ENCODE measurements at places on chromosomes 2 and 18.
A peak's percentile ranks its signal among the peaks of the same experiment; 100 is the strongest.

GRCh38 chr2:144703852-144704708, 184.2 kb upstream of the ZEB2 start:
- DNase-seq = peak; percentile 99

- no peak for DNase-seq
Observed at GRCh38 chr18:79413426-79413825, 17.7 kb downstream of the NFATC1 start.

DNA sequence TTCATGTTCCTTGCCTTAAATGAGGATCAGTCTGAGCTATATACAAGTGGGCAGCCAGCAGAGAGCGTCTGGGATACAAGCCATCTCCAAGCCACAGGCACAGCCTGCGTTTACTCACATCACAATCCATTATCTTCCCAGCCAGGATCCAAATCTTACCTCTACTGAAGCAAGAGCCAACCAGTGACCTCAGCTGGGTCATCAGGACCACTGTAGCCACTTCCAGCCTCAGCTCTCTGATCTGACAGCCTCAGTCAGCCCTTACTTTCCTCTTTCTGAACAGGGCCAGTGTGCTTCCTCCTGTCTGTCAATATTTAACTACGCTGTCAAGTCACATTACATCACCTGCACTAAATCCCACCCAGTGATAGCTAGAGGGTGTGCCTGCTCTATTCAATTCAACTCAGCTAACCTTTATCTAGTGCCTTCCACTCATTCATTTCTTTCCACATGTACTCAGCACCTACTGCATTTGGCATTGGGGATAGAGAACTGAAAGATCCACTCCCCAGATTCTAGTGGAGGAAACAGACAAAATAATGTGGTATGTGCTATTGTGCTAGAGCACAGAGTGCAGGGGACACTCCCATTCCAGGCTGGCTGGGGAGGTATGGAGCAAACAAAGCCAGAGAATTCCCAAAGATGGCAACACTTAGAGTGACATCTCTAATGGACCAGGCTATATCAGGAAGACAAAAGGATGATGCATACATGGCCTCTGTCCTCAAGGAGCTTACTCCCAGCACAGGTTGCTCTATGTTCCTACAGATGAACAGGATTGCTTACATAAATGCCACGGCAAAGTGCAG, 146.5 kb downstream of the NCKAP5 start:
- DNase-seq = no peak

DNA sequence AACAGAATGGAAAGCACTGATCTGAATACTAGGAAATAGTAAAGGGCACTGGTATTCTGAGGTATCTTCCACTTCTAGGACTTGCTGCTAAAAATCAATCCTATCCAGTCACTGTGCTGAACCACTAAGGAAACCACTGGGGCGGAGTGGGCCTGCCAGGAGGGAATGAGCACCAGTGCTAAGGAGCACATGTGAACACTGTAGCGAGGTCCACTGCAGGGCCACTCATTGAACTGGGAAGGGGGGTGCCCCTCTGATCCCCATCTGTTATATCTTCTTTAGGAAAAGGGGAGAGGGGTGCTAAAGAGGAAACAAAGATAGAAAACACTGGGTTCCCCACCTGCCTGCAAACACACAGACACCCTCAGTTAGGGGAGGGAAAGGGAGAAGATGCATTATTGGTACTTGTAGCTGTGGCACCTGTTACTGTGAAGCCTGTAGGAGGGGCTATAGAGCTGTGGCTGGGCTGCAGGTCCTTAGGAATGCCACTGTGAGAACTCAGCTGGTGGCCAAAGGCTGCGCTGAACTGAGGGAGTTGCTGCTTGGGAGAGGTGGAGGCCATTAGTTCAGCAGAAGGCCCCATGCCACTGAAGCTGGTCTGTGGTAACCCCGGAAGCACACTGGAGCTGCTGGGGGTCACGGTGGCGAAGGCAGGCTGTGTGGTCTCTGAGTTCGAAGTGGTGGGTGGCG, 81.8 kb downstream of the INO80D start:
- peak; percentile 35 for DNase-seq

- no peak for DNase-seq
Observed at GRCh38 chr2:222433332-222434173, 9.2 kb downstream of the SGPP2 start.

DNA sequence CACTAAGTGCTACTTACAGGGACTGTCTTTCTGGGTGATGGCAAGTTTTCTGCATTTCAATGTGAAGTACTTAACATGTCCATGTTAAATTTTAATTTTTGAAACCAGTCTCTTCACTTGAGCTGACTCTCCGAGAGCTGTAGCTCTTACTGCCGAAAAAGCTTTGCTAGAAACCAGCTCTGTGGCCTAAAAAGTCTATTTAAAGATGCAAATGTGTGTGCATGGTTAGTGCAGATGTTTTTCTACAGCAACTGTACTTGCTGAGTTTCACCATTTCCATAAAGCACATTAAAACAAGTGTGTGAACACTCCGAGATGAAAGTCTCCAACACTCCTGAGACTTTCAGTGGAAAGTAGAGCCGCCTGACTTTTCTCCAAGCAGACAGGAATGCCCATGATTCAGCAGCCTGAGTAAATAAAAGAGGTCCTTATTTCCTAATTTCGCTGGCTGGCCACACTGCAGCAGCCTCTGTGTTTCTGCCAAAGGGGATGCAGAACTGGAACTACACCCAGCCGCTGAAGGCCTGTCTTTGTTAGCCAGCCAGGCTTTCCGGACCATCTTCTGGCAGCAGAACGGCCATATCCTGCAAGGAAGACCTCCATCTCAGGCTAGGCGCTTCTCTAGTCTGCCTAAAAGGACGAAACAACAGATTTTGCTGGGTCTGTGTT, 121.2 kb downstream of the ZNF521 start:
- DNase-seq = peak; percentile 55

GRCh38 chr2:64626963-64627760, 26.6 kb downstream of the SERTAD2 start:
- DNase-seq = no peak

- DNase-seq = no peak
Observed at GRCh38 chr2:181658444-181658843, 1.5 kb upstream of the CERKL start.

DNA sequence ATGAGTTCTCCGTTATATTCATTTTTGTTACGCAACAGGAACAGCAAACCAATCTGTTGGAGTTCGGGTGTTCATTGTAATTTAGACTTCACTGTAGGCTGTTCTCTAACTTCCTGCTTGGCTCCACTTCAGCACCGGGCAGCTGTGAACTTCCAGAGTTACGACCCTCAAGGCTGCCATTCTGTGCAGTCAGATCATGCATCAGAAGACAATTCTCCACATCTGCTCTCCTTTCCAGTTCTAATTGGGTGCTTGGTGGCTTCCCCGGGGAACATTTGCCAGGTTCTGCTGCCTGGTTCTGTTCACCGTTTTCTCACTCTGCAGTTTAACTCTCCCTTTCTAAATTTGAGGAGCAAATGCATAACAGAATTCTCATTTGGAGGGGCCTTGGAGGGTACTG, 237.7 kb downstream of the NYAP2 start:
- no peak for DNase-seq

- no peak for DNase-seq
Observed at GRCh38 chr2:162379719-162380580, 36.0 kb downstream of the GCA start.

DNA sequence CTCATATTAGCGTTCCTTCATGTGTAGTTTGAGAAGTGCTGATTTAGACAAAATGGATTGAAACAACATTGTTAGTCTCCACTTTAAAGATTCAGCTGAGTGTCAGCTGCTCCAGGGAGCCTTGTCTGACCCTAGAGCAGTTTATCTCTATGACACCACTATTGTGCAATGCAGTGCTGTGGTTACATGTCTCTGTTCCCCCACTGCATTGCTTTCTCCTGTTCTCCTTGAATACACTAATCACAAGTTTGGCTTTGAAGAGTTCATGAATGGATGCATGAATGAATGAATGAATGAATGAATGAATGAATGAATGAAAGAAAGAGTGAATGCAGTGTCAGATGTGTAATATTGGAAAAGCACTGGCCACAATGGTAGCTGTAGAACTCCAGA, 38.3 kb downstream of the GCG start:
- peak; percentile 69 for DNase-seq

- no peak for DNase-seq
Observed at GRCh38 chr2:103249462-103249861, 487.6 kb downstream of the TMEM182 start.

DNA sequence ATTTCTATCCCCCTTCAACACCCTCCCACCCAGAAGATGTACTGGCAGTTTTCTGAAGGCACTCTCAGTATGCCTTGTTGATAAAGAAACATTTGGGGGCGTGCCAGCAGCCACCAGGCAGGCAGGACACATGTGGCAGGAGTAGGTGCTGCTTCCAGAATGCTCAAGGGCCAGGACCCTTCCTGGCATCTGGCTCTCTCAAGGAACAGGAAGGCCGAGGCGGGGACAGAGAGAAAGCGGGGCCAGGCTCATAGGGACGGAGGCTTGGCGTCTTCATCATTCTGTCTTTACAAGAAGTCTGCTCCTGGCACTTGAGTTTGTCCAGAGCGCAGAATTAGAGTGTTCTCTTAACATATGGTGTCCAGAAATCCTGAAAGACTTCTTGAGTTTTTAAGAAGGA, 121.6 kb downstream of the FAM210A start:
- DNase-seq = no peak

DNA sequence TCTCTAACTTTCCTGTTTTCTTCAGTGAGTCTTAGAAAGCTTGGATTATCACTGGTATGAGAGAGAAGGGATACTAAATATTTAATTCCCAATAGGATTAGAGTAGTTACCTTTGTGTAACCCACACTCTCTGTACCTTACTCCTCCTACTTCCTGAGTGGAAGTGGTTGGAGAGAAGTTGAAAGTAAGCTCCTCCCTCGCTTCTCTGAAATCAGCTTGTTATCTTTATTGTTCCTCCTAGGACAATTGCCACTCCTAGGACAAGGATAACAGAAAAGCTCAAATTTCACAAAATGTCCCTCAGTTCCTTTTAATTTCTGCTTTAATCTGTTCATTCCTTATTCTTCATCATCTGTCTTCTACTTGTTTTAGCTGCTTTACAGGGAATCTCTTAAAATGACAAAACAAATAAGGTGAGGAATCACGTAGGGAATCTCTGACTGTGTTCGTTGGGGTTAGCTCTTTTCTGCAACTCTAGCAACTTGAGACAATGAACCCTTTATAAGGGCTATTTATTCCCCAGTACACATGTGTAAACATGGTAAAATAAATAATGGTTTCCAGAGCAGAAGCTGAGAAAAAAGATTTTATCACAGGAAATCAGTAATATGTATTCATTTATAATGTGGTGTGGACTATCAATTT, 8.6 kb downstream of the ITPRID2 start:
- peak; percentile 29 for DNase-seq

- no peak for DNase-seq
Observed at GRCh38 chr2:216016581-216016980, 3.2 kb upstream of the MREG start.

GRCh38 chr2:230865307-230865765, 594 bp downstream of the ITM2C start:
- no peak for DNase-seq

- DNase-seq = no peak
Observed at GRCh38 chr2:149388120-149388816, 57.9 kb downstream of the LYPD6 start.

- DNase-seq = no peak
Observed at GRCh38 chr2:185372188-185372587, 366.4 kb upstream of the FSIP2 start.

DNA sequence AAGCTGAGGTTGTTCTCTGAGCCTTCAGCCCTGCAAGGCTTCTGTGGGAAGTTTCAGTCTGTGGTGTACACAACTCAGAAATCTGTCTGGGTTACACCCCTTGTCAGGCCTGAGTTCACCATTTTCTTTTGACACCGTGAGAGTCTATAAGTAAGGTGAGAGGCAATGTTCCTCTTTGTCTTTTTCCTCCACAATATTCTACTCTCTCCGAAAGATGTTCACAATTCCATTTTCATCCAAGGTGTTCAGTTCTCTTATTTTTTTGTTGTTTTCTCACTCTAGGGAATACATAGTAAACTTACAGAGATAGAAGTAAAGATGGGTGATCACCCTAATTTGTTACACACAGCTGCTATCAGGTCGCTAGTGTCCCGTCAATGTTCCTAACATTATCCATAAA, 3.2 kb downstream of the ERMN start:
- no peak for DNase-seq

DNA sequence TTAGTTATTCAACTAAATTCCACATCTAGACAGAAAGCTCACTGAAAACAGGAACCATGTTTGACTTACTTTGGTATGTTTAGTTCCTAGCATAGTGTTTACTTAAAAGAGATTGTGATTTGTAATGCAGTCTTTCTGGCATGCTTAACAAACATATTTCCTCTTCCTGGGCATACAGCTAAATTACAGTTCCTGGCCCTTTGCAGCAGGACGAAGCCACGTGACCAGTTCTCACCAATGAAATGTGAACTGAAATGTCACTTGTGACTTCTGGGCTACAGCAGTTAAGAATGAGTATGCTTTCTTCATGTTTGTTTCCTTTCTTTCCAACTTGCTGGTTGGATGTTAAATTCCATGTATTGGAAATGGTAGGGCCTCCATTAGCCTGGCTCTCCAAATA, 330.5 kb downstream of the FIGN start:
- DNase-seq = no peak

- no peak for DNase-seq
Observed at GRCh38 chr2:119173556-119174060, 15.1 kb upstream of the C1QL2 start.

- no peak for DNase-seq
Observed at GRCh38 chr2:165745916-165746315, 48.1 kb downstream of the GALNT3 start.

GRCh38 chr2:36322108-36322507, 33.5 kb upstream of the CRIM1 start:
- no peak for DNase-seq

- no peak for DNase-seq
Observed at GRCh38 chr18:68177807-68178702, 536.9 kb downstream of the TMX3 start.

- no peak for DNase-seq
Observed at GRCh38 chr2:161088658-161089350, 71.4 kb upstream of the TANK start.

DNA sequence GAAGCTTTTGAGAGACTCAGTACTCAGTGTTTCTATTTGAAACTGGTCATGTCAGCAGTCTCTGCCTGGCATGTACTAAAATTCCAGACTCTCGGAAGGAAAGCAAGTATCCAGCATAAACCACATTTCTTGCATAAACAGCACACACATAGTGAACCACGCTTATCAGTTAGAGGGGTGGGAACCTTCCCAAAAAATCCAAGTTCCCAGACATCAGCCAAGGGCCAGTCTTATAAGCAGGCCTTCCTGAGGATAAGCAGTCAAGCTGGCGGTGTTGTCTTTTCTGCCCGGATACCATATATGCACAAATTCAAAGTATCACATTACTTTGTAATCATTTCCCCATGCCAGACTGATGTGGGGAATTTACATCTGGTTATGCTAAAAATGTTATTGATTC, 73.6 kb downstream of the ST6GAL2 start:
- no peak for DNase-seq

DNA sequence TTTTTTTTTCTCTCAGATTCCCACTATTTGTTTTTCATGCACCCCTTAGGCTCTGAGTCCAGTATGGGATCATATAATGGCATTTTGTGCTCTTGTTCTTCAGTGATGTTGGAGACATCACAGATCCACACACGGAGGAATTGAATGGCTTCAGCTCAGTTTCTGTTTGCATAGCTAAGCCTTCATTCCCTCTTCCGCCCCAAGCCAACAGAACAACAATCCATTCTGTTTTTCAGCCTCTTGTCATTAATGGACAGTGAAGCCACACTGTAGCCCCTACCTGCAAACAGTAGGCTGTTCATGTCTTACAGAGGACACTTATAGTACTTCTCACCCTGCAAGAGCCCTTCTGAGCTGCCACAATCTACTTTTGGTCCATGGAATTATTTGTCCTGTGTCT, 64.0 kb upstream of the ZSWIM2 start:
- no peak for DNase-seq

- DNase-seq = no peak
Observed at GRCh38 chr2:240424341-240425235, 10.9 kb upstream of the GPC1 start.
